Vagina (tissue), 2 donors: ENCODE measurements at places on chromosomes 16 and 17. TPM values are rescaled to one million over a fixed set of nuclear protein-coding genes. Genes with fewer than 3 reads are reported as not detected.

The PNPO gene
- 42.7 TPM for total RNA-seq

The SLC38A8 gene
- not detected for total RNA-seq

DNA sequence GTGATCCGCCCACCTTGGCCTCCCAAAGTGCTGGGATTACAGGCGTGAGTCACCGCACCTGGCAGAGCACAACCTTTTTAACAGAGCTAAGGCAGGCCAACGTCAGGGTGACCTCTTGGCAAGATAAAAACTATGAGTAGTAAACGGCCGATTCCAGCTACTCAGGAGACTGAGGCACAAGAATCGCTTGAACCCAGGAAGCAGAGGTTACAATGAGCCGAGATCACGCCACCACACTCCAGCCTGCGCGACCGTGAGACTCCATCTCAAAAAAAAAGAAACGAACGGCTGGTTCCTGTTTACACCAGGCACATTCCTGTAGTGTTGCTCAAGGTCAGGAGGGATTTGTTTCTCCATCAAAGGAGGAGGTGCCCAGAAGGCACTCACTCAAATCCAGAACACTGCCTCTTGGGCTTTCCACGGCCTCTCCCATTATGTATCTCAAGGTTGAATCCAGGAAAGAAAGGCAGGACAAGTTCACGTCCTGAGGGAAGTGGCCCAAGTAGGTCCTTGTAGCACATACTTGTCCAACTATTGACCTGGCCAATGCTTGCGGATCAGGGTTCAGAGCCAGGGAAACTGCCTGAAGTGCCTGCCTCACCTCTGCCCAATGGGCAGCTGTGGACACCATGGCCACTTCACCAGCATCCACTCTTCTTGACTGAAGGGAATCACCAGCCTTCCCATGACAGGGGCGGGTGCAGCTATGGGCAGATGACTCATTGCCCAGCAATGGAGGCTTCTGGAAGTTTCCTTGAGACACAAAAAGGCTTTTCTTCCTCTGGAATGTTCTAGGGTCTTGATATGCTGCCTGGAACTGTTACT is 13.5 kb downstream of the KNOP1 start:
- peak overlapping the region; percentile 89 for H3K27ac ChIP-seq
- H3K4me3 ChIP-seq: no peak overlapping the region
- no peak for DNase-seq
- H3K4me1 ChIP-seq: peaks cover 39% of the 10 kb centered on the region
- peaks cover 38% of the 10 kb centered on the region for H3K36me3 ChIP-seq
- no peaks in the 10 kb centered on the region for H3K27me3 ChIP-seq

GRCh38 chr17:28563475-28563874 is 7.8 kb downstream of the PIGS start:
- no peak overlapping the region for H3K4me3 ChIP-seq
- H3K27ac ChIP-seq: no peak overlapping the region
- DNase-seq: no peak
- no peaks in the 10 kb centered on the region for H3K36me3 ChIP-seq
- peaks cover 4% of the 10 kb centered on the region for H3K4me1 ChIP-seq

DNA sequence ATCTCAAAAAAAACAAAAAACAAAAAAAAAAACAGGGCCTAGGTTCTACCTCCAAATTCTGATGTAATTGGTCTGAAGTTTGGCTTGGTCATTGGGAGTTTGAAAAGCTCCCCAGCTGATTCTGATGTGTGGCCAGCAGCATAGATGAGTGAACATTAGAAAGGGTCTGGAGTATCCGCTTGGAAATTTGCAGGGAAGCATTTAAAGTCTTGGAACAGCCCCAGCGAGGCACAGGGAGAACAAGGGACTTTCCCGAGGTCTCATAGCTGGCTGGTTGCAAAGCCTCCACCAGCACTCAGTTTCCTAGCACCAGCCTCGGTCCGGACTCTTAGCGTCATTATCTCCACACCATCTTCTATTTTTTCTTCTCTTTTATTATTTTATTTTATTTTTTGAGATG is 70.8 kb downstream of the RAB11FIP4 start:
- no peak overlapping the region for H3K4me3 ChIP-seq
- no peaks in the 10 kb centered on the region for H3K27me3 ChIP-seq
- H3K36me3 ChIP-seq: no peaks in the 10 kb centered on the region
- H3K27ac ChIP-seq: no peak overlapping the region

The SLC7A6OS gene
- 15.5 TPM for total RNA-seq

GRCh38 chr16:72956124-72957064 is 91.5 kb downstream of the ZFHX3 start:
- peaks cover 12% of the 10 kb centered on the region for H3K4me1 ChIP-seq
- H3K36me3 ChIP-seq: peaks cover 7% of the 10 kb centered on the region
- H3K4me3 ChIP-seq: no peak overlapping the region
- H3K27me3 ChIP-seq: no peaks in the 10 kb centered on the region
- H3K27ac ChIP-seq: no peak overlapping the region

GRCh38 chr17:39158623-39159022 is 7.2 kb upstream of the PLXDC1 start:
- H3K27me3 ChIP-seq: no peaks in the 10 kb centered on the region
- DNase-seq: no peak
- H3K4me1 ChIP-seq: no peaks in the 10 kb centered on the region

- H3K4me1 ChIP-seq: no peaks in the 10 kb centered on the region
- H3K27ac ChIP-seq: no peak overlapping the region
- no peak overlapping the region for H3K4me3 ChIP-seq
- no peaks in the 10 kb centered on the region for H3K27me3 ChIP-seq
Observed at GRCh38 chr17:63819131-63819530, 8.1 kb upstream of the PSMC5 start.

The HS3ST3A1 gene
- 8.6 TPM for total RNA-seq
